Choroid plexus epithelial cell (primary cell): ENCODE measurements at places on chromosomes 2 and 18.

DNA sequence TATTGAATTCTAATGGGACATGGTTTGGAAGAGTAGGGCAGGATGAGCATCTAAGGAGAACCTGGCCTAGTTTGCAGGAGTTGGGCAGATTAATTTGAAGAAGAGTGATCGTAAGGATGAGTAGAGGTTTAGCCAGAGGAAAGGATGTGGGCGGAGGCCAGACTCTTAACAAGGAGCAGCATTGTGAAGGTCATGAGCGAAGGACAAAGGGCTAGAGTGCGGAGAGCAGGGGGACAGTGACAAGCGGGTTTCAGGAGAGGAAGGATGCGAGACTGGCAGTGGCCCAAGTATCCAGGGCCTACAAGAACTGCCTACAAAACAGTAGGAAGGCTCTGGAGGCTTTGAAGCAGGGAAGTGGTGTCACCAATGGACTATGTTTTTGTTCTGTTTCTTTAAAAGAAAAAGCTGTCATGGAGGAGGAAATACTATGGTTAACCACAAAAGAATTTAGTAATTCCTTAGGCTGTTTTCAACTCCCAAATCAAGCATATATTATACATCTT lies 20.1 kb downstream of the SLC66A3 start:
- peak; percentile 78 for DNase-seq

DNA sequence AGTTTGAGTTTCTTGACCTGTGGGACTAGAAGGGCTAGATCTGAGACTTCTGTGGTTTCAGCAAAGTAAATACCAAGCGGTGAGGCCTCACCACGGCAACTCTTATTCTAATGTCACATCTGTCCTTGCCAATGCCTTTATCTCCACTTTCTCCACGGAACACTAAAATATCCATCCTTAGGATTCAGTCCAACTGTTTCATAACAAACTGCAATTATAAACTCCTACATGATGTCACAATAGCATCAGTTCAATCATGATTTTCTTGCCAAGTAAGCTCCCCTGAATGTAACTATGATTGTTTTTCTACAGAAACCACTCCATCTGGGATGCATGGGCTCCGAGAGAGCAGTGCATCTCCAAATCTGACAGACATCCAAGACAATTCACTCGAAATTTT lies 79.6 kb downstream of the LRATD1 start:
- DNase-seq = no peak

- DNase-seq = no peak
Observed at GRCh38 chr2:215835657-215836056, 177.7 kb downstream of the MREG start.

DNA sequence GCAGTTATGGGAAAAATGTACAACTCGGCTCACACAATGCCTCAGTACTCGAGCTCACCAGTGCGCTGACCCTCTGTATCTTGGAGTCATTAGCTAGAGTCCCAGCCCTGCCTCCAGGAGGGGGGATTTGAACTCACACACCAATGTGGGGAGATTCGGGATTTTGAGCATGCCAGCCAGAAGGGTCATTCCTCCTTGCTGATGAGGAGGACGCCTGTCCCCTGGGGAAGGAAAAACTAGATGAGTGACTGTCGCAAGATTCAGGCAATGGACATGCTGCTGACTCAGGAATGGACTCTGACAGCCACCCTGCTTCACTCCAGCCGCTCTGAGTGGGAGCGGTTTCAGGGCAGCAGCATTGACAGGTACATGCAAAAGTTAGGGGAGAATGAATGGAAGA lies 20.6 kb downstream of the FIGN start:
- DNase-seq = no peak

DNA sequence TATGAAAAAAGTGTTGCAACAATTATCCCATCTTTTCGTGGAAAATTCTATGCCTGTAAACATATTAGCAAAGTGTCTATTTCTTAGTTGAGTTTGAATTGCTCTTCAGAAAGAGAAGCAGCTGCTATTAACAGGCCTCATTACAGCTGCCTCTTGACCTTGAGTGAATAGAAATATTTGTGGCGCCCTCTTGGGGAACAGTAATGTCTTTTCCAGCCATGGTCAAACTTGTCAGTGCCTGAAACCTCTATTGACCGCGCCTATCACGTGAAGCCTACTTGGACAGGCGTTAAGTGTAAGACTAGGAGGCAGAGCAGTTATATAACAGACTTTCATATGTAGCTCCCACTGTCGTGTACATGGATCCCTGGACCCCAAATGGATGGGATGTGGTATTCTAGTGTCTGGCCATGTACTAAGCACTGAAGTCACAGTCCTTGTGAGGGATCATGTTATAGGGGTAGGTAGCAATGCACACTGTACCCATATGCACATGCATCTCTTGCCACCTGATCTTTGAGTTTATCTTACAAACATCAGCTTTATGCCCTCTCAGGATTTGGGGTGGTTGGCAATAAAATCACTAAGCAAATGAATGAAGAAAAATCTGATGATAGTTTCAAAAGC lies 245.0 kb downstream of the PTGR3 start:
- DNase-seq = peak; percentile 82

DNA sequence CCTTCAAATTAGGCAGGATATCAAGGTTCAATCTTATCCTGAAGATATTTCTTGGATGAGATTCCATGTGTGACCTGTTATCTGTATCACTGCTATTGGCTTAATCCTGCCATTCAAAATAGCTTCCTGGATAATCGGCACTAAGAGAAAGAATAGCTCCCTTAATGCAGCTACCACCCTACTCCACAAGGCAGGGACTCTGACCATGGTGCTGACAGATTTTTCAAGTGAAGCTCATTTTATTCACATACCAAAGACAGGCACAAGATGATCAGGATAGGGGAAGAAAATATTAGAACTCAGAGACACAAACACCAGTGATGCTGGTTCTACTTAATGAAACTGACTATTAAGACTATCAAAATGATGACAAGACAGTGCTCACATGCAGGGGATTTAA lies 74.9 kb downstream of the ORC4 start:
- DNase-seq = peak; percentile 56

GRCh38 chr2:23433282-23433681 lies 48.3 kb downstream of the KLHL29 start:
- no peak for DNase-seq

GRCh38 chr2:162782138-162782537 lies 56.4 kb downstream of the KCNH7 start:
- DNase-seq = no peak

DNA sequence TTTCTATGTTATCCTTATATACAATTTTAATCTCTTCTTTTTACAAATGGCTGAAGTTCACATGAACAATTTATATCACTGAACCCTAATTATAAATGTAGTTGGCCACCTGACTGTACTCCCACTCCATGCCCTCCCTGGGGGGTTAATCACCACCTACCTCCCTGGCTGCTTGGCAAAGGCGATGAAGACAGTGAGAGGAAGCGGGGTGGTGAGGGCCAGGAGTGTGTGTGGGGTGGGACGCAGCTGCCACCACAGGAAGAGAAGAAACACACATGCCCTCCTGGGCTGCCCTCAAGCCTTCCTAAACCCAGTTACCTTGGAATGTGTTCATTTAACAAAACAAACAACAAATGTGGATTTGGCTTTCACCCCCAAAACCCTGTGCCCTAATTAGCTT lies 87.0 kb upstream of the REV1 start:
- no peak for DNase-seq

- no peak for DNase-seq
Observed at GRCh38 chr2:233007270-233007669, 5.8 kb downstream of the NGEF start.

- peak; percentile 21 for DNase-seq
Observed at GRCh38 chr2:158817588-158817987, 22.5 kb downstream of the DAPL1 start.

GRCh38 chr18:54612237-54612636 lies 21.2 kb downstream of the DYNAP start:
- DNase-seq = no peak

GRCh38 chr2:163753726-163754125 lies 17.9 kb upstream of the FIGN start:
- DNase-seq = no peak

DNA sequence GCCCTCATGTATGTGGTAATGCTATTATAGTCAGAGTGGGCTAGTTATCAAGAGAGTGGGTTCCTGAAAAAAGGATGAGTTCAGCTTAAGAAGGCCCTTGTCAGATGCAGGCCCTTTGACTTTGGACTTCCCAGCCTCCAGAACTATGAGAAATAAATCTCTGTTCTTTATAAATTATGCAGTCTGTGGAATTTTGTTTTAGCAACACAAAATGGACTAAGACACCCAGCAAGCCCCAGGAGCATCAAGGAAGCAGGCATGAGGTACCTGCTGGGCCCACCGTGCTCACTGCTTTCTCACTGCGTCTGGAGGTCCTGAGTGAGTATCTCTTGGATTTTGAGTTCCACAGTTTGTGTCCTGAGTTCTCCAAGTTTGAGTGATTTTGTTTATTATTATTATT lies 35.9 kb upstream of the LIPG start:
- no peak for DNase-seq

- DNase-seq = peak; percentile 11
Observed at GRCh38 chr2:151716721-151717120, 17.6 kb downstream of the NEB start.

- DNase-seq = peak; percentile 74
Observed at GRCh38 chr2:12284487-12284886, 432.2 kb upstream of the TRIB2 start.

- no peak for DNase-seq
Observed at GRCh38 chr18:54069729-54070128, 154.7 kb downstream of the MBD2 start.

- DNase-seq = no peak
Observed at GRCh38 chr2:173195100-173195499, 119.5 kb downstream of the MAP3K20 start.

DNA sequence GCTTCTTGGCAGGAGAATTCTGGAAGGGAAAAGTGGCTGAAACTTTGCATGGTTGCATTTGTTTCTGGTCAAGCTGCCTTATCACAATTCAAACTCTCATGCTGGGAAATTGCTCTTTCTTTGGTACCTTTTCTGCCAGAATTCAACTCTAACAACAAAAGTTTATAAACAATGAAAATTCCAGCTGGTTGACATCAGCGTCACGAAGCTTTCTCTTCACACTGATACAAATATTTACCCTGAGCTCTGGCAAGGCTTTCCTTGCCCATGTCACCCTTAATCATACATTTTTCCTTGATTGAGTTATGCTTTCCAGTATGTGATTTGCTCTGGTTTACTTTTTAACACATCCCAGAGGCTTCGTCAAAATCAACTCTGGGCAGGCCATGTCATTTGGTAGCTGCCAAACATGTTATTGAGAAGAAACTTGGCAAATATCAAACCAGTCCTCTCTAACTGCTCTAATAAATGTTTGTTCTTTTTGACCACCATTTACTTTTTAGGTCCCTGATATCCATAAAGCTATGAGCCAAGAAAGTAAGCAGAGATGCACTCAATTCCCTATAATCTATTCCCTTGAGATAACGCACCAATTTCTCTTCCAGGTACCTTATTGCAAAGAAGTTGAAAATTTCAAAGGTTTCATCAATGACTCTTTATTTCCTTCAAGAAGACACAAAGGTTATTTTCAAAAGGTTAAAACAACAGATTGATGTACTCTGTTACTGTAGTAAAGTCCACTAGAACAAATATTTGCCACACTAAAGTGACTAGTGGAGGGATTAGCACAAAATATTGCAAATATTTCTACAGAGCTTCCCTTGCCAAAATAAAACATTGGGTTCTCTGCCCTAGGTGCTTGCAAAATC lies 1241.1 kb upstream of the ZEB2 start:
- DNase-seq = peak; percentile 84

- no peak for DNase-seq
Observed at GRCh38 chr2:29819570-29819969, 101.8 kb downstream of the ALK start.

GRCh38 chr2:28423856-28424605 lies 31.4 kb downstream of the FOSL2 start:
- no peak for DNase-seq

GRCh38 chr2:29074411-29074810 lies at the start of gene PCARE:
PCARE (minus strand) TSS chr2:29074523; CDS start chr2:29074261, 262 bp downstream.
- no peak for DNase-seq

DNA sequence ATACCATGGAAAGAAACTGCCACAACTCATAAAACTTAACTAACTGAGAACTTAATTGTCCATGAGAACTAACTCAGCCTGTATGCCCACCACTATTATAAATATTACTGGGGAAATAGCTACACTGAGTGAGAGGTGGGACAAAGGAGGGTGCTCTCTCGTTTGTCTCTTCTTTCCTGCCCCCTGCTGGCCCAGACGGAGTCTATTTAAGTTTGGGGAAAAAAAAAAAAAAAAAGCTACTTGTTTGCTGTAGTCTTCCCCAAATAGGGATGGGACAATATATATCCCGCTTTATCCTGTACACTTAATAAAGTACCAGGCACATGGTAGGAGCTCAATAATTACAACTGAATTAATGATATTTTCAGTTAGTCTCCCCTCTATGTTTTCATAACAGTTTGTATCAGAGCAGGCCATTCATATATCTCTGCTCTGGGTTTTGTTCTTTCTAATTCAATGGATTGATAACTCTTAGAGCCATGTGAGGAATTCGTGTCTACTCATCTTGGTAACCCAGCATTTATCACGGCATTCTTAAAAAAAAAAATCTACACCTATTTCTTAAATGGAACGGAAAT lies 647.6 kb upstream of the PKDCC start:
- peak; percentile 38 for DNase-seq

GRCh38 chr2:30421026-30421603 lies 25.9 kb upstream of the LCLAT1 start:
- DNase-seq = no peak

DNA sequence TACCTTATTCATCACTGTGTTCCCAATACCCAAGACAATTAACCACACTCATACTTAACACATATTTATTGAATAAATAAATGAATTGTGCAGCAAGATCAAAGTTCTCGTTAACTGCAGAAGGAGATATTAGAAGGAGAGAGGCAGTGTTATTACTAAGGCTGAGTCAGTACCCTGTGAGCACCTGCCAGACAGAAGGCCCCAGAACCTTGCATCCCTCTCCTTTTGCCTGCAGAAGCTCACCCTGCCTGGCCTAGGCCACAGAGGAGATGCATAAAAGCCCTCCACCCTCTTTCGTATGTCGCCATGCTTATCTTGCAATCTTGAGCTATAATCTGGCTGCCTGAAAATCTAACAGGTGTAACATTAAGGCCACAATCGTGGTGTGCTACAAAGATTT lies 20.5 kb upstream of the RNF149 start:
- no peak for DNase-seq

DNA sequence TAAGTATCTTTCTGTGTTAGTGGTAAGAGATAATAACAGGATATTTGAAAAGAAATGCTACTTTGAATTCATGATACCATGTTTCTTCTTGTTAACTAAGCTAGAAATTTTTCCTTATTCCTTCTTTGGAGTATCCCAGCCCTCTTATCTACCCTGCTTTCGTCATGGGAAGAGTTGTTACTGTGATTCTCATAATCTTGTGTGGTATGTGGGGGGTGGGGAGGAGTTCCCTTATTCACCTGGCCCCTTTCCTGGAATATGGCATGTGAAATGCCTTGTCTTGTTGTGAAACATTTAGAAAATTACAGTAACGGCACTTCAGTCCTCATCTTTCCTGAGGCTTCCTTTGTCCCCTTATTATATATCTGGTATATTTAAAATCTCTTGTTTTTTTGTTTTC lies 129.9 kb downstream of the NCOA1 start:
- DNase-seq = no peak
